Renal cortex interstitium (tissue), 15 donors: ENCODE measurements at places on chromosomes 7 and 10.

DNA sequence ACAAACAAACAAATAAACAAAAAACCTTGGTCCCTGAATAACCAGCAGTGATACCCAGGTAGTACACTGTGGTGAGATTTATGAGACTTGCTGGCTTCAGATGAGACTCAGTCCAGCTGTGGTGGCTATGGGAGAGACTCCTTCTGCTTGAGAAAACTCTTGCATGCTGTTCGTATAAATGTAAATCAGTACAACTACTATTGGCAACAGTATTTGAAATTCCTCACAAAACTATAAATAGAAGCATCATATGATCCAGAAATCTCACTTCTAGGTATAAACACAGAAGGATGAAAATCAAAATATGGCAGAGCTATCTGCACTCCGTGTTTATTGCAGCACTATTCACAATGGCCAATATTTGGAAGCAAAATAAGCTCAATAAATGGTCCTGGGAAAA lies 692.1 kb downstream of the PCDH15 start:
- no peak for DNase-seq

DNA sequence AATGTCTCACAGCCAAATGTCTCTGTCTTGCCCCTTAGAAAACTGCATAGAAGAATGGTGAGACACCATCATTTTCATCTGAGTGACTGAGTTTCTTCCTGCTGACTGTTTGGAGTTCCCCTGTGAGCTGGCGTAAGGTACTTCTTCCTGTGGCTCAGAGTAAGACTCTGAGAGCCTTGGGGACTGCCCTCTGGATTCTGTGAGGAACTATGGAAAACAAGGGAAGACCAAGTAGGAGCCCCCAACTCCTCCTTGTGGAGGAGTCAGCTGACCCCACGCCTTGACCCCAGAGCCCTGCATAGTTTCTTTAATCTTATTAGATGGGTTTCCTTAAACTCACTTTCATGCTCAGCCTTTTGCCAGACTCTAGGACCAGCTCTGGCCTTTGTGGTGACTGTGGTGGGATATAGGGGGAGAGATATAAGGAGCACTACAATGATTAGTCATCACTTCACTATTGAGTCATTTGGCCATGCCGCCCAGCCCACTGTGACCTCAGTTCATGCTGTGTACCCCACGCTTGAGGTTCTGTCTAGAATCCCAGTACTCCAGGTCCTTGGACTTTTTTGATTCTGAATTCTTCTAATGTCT lies 51.8 kb upstream of the FAM133B start:
- DNase-seq, result no peak

DNA sequence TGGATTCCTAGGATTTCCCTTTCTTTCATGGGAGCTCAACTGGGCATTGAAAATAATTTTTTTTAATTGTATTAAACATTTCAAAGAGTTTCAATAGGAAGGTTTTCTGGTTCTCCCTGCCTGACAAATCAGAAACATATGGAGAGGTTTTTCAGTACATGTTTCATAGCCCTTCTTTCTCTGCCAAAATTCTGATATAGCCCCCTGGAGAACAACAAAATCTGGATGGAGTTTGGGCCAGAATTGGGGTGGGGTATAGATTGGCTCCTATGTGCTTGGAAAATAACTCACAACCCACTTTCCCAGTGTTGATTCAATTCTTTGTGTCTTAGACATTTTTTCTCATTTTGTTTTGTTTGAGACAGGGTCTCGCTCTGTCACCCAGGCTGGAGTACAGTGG lies 24.6 kb upstream of the EIF4H start:
- no peak for DNase-seq

GRCh38 chr10:44832595-44833390 lies 78.3 kb upstream of the TMEM72 start:
- DNase-seq, result no peak

GRCh38 chr7:50185951-50186682 lies 93.1 kb upstream of the ZPBP start:
- no peak for DNase-seq

GRCh38 chr10:130742941-130743675 lies 568.4 kb downstream of the TCERG1L start:
- no peak for DNase-seq
